GM10248 (cell line): ENCODE measurements at places on chromosomes 4 and X.

DNA sequence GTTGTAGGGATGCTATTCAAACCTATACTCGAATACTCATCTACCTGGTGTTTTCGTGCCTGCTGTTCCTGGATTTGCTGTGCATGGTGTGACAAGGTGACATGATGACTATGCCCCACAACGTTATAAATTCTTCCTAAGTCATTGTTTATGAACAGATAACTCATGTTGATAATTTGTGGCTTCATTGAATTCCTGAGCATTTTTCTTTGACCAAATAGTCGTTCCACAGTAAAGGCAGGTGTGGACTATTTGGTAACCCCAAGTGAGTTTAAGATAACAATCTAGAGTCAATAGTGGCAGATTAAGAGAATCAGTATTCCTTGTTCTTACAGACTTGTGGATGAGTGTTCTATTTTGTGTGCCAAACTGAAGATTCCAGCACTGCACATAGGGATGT is 59.9 kb downstream of the SNX25 start:
- DNase-seq, result no peak

DNA sequence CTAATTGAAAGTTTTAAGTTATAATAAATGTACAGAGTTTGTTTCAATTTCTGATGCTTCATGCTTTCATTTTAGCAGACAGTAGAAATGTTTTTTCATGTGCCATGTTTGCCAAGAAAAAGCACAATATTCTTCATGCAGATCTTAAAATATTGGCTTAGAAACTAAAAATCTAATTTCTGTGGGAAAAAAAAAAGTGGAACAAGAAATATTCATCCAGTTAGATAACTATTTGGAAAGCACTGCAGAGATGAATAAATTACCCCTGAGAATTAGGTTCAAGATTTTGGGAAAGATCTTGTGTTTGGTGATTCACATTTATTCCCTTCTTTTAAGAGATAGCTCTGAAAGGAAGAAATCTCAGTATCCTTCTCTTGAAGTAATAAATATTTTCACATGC is 912.5 kb downstream of the C4orf33 start:
- DNase-seq, result no peak

DNA sequence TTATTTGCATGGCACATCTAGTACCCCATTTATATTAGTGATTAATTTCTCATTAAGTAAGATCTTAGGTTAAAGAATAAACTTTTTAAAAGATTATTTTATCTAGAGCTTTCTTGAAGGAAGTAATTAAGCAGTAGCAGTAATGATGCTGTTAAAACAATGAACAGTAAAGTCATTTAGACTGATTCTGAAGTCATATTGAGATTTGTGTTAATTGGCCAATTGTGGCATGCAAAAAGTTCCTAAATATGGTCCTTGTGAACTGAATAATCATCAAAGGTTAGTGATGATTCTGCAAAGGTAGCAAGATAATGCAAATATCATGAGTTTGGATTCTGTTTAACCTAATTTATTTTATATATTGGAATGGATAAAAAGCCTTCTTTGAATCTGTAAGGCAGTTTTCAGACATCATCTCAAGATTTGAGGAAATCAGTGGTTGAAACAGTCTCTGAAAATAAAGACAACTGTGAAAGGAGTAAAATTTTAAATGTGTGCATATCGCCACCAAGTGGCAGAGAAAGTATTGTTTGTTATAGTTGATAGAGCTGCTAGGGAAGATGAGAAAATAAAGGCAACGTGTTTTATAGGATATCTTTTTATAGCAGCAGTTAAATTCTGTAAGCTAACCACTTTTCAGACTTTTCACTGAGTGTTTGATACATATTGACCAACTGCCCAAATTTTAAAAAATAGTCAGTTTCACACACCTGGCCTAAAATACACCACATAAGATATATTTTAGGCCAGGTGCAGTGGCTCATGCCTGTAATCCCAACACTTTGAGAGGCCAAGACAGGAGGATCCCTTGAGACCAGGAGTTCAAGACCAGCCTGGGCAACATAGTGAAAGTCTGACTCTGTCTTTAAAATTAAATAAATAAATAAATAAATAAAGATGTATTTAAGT is 79.6 kb downstream of the CCKAR start:
- peak; percentile 55 for DNase-seq

DNA sequence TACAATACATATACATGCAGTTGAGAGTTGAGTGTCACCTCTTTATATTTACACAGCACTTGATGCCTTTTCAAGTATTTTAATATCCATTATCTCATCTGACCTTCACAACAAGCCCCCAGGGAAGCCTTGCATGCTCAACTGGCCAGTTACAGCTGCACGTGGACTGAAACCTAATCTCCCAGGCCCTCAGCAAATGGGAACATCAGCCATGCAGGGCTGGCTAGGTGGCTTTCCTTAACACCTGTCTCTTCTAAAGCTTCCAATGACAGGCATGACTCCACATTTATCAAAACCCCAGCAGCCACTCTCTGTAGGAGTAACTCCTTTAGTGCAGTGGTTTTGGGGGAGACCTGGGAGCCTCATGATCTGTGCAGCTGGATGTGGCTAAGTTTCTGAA is 56.4 kb downstream of the PHKA2 start:
- DNase-seq, result no peak

GRCh38 chr4:139922406-139923024 is 231.5 kb downstream of the MAML3 start:
- no peak for DNase-seq

DNA sequence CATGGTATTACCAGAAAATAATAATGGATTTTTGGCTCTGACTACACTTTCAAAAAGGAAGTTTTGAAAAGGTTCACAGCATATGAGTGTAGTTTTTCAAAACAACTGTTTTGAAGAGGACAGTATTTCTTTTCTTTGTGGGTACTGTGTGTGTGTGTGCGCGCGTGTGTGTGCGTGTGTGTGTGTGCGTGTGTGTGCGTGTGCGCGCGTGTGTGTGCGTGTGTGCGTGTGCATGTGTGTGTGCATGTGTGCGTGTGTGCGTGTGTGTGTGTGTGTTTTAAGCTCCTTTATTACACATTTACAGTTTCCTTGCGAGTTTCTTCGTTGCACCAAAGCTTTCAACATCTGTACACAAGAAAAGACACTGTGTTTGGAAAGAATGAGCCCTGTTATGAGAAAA is 755.4 kb downstream of the SH3BGRL start:
- DNase-seq, result no peak

- no peak for DNase-seq
Observed at GRCh38 chr4:163072222-163072621, 94.5 kb downstream of the NAF1 start.
